ENCODE measurements at places on chromosomes 5 and 9. TPM values are rescaled to one million over a fixed set of nuclear protein-coding genes. Genes with fewer than 3 reads are reported as not detected.

ZNF883 gene
- 14.9 TPM for total RNA-seq

ANXA1 gene
- 173 TPM for total RNA-seq

SMIM3 gene
- total RNA-seq = 30.6 TPM

VPS13A gene
- 25.6 TPM for total RNA-seq

RGS14 gene
- 14.4 TPM for total RNA-seq

IFNW1 gene
- total RNA-seq = not detected

PDE6A gene
- total RNA-seq = 0.44 TPM

RASGEF1C gene
- 5.0 TPM for total RNA-seq

MELK gene
- total RNA-seq = 11.5 TPM

PLK2 gene
- total RNA-seq = 146 TPM

TNFSF8 gene
- total RNA-seq = 2.3 TPM

PDGFRB gene
- 121 TPM for total RNA-seq

ZNF484 gene
- total RNA-seq = 51.5 TPM

TERT gene
- total RNA-seq = 0.50 TPM
